Stimulated activated CD8-positive, alpha-beta memory T cell treated with anti-CD3 and anti-CD28 coated beads, Interleukin-12 subunit alpha, Interleukin-12 subunit beta, amount 100 ng/mL, for 1 hour (primary cell): ENCODE measurements at places on chromosomes 1 and 21.

DNA sequence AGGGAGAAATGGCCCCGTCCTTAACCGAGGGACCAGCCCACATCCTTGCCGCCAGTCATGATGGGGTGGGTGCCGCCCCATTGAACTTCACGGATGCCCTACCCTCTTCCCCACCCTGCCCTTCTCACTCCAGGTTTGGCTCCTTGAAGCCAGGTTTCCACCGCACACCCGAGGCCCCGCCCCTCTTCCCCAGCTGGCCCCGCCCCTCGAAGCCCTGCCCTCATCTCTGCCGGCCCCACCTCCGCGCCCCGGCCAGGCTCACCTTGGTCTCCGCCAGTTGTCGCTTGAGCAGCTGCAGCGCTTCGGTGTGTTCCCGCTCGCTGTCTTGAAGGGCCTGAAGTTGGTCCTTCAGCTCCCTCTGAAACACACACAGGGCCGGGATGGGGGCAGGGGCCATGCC lies 16.6 kb downstream of the TRIM62 start:
- DNase-seq: no peak

DNA sequence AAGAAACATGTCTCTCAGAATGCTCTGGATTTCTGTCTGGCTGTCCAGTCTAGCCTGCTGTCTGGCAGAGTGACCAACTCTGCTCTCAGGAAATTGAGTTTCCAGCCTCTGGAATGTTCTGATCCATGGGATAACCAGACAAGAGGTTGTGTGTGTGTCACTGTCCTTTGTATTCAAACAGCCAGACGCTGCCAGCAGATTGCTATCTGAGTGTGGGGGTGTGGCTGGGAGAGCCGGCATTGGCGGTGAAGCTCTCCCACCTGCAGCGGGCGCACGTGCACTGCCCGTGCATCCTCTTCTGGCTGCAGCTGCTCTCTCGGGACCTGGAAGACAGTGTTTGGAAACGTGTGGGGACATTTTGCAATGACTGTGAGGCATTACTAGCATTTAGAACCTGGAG lies 26.1 kb downstream of the PKP1 start:
- no peak for DNase-seq

DNA sequence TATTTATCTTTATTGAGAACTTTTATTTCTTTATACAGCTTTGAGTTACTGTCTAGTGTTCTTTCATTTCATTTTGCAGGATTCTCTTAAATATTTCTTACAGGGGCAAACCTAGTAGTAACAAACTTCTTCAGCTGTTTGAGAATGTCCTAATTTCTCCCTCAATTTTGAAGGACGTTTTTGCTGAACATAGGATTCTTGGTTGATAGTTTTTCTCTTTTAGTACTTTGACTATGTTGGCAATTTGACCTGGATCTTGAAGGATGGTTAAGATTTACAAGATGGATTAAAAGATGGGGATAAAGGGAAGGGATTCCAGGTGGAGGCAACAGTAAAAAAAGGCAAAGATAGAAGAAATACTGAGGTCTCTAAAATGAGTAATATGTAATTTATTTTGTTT lies 38.9 kb downstream of the XPR1 start:
- DNase-seq: no peak

- DNase-seq: no peak
These were observed 51.5 kb downstream of the IGSF5 start for GRCh38 chr21:39796466-39796865.

DNA sequence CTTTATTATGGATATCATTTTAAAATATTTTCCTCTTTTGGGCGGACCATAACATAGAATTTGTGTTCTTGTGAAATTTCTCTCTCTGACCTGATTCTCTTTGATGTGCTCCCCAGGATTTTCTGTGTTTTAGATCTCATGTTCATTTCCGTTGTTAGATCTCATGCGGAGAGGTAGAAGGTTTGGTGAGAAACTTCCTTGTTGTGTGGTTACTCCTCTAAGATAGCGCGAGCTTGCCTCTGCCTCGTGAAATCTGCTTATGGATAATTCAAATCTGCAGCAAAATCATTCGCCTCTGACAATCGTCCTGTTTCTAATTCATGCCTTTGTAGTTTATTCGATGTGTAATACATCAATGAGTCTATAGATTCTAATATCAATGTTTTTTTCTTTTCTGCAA lies 580.4 kb downstream of the USP25 start:
- no peak for DNase-seq

GRCh38 chr1:99814373-99814900 lies 35.7 kb upstream of the AGL start:
- DNase-seq: no peak

DNA sequence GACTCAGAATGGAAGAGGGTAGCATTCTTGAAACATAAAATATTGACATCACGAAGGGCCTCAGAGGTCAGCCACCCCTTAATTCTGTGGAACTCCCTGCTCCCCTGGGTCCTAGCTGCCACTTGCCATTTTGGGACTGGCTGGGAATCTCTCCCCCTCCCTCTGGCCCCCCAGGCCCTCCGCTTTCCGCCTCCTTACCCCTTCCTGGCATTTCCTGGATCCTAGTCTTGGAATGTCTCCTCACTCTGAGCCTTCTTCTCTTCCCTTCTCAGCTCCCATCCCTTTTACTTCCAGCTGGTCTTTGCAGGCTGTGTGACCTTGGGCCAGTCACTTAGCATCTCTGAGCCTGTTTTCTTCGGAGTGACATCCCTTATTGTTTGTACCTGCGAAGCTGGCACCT lies 4.5 kb downstream of the PADI1 start:
- no peak for DNase-seq

- DNase-seq: no peak
These were observed 232.1 kb downstream of the LMO4 start for GRCh38 chr1:87560601-87561360.

- DNase-seq: no peak
These were observed 61.8 kb upstream of the B3GALNT2 start for GRCh38 chr1:235566084-235566483.

DNA sequence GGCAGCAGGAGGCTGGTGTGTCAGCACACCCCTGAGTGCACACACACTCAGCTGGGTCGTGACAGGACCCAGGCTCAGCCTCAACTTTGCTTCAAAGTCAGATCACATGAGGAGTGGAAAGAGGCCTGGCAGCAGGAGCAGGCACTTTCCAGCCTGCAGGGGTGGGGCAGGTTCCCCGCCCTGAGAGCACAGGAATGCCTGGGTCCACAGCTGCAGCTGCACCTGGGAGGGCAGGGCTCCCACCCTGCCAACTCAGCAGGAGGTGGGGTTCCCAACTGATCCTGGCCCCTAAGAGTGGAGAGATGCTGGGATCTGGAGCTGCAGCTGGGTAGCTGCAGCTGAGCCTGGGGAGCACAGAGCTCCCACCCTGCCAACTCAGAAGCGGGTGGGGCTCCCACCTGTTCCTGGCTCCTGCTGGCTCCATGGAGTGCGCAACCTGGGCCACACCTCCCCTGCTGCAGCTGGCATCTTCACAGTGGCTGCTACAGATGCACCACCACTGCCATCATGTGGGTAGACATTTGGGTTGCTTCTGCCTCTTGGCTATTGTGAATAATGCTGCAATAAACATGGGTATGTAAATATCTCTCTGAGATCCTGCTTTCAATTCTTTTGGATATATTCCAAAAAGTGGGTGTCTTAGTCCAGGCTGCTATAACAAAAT lies 415.4 kb downstream of the TTLL7 start:
- DNase-seq: no peak

DNA sequence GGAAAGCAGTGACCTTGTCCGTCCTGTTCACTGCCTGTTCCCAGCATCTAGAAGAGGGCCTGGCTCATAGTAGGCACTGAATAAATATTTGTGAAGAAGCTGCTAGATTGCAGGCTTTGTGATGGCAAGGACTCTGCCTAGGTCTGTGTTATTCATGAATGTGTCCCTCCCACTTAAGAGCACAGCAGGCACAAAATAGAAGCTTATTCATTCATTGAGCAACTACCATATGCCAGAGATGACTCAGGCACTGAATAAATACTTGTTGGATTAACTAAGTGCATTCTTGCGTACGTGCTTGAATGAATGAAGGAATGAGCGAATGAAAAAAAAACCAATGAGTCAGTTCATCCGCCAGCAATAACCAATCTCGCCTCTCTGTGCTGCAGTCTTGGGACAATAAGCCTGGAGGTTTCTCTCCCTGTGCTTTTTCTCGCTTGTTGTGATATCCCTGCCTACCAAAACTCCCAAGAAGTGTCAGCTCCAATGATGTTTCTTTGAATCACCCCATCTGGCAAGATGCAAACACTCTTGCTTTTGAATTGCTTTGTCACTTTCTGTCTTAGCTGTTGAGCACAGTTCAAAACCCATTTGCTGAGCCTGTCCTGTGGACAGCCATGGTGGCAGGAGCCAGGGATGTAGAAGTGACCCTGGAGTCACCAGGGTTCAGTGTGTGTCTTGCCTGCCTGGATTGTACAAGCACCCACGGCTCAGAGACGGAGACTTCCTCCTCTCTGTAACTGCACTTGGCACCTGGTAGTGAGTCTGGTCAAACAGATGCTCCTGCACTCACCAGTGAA lies 143.9 kb downstream of the KAZN start:
- DNase-seq: no peak

DNA sequence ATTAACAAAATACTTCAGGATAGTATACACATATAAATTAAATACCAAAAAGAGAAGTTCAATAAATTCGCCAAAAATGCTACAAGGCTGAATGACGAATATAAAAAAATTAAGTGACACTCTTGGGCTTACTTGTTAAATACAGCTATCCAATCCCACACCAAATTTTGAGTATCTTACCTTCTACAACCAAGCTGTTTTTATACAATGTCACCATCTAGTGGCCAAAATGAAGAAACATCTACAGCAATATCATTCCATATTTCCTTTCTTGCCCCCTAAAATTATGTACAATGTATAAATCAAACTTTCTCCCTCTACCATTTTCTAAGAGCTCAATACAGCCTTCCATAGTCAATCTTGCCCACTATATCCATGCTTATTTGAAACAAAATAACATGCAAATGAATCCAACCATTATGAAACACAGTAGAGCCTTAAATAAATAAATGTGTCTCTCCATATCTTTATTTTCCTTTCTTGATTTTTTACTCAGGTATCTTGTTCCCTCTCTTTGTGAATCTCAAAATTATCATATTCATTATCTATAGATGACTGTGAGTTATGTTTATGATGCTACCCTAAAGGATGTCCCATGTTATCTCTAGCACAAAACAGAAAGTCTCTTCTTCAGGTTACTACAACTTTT lies 86.3 kb downstream of the ACBD6 start:
- DNase-seq: no peak

DNA sequence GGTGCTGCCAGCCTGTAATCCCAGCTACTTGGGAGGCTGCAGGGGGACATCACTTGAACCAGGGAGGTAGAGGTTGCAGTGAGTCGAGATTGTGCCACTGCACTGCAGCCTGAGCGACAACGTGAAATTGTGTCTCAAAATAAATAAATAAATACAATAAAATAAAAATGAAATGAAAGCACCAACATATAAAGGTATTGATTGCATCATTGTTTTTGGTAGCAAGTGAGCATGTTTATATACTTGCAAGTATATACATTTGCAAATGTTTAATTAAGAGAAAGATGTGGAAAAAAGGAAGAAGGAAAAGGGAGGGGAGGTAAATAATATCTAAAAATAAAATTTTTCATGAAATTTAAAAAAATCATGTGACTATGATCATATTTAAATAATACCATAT lies 32.8 kb upstream of the NRIP1 start:
- DNase-seq: no peak

- DNase-seq: no peak
These were observed 569 bp downstream of the ATF3 start for GRCh38 chr1:212608959-212609700.

DNA sequence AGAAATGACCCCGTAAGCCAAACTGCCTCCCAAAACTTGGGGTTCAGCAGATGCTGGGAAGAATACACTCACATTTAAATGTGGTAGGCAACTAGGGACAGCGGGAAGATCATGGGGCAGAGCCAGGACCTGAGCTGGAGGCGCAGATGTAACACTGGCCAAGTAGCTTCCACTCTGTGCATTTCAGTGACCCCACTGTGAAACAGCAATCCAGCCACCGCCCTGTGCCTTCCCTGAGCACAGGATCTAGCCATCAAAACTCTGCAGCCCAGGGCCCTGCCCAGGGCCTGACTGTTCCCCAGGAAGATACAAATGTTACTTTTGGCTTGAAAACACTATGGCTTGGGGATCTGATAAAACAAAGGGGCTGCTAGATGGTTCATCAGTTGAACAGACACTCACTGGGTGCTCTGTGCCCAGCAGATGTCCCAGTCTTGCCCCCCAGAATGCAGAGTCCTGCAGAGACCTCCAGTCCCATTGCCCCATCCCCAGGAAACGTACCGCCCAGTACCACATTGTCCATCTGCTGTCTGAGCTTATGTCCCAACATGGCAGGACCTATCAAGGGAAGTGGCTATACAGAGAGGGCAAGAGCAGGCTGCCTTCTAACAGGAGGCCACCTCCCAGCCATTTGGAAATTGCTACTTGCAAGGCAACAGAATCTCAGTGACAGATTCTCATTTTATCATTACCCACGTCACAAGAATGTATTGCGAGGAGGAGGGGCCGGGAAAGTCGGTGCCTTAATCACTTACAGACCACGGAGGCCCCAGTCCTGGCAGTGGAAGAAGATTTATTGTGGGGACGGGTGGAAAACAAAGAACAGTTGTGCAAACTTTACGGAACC lies 124.0 kb downstream of the DMRTB1 start:
- DNase-seq: no peak

GRCh38 chr1:18155881-18156385 lies 48.3 kb downstream of the IGSF21 start:
- DNase-seq: no peak

DNA sequence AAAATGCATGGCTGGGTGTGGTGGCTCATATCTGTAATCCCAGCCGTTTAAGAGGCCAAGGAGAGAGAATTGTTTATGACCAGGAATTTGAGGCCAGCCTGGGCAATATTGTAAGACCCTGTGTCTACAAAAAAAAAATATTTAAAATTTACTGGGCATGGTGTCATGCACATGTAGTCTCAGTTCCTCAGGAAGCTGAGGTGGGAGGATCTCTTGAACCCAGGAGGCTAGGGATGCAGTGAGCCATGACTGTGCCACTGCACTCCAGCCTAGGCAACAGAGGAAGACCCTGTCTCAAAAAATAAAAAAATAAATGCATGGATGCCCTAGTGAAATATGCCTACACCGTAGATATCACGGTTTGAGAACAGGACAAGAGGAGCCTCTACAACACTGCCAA lies 1331.2 kb upstream of the B3GALT2 start:
- no peak for DNase-seq

GRCh38 chr1:2383576-2383975 lies 7.8 kb downstream of the MORN1 start:
- no peak for DNase-seq

DNA sequence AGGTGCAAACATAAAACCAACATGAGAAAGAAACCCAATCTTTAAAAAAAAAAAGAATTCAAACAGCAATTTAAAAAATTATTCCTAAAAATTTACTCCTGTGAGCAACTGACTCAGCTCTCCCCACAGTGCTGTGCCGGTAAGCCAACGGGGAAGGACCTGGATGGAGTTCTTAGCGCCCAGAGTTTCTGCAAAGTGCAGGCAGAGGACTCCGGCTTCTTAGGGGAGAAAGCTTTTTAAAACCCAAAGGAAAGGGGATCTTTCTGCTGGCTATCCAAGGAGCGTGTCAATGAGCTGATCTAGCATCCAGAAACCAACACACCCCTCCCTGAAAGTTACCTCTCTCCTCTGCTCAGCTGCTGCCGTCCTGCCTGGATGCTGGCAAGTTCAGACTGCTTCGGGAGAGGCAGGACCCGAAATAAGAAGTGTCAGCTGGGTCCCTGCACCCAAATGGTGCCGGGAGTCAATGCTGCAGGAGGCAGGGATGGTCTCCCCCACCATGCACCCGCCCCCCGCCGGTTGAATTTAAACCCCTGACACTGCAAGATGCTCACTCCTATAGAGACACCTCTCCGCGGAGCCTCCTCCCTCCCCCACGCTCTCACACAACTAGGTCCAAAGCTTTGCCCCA lies 32.2 kb upstream of the H6PD start:
- no peak for DNase-seq

- no peak for DNase-seq
These were observed 622.3 kb upstream of the PLXNA2 start for GRCh38 chr1:208866386-208866955.
